Epithelial cell of proximal tubule (primary cell): ENCODE measurements at places on chromosomes 16 and 17.

GRCh38 chr17:64779376-64780095, 117.4 kb upstream of the SMURF2 start:
- DNase-seq = no peak

GRCh38 chr17:60526726-60527125, 684 bp upstream of the APPBP2 start:
- no peak for DNase-seq

- no peak for DNase-seq
Measured at GRCh38 chr16:66740533-66740932, 10.9 kb downstream of the DYNC1LI2 start.

GRCh38 chr17:81509207-81509971, 3.2 kb downstream of the ACTG1 start:
- no peak for DNase-seq

DNA sequence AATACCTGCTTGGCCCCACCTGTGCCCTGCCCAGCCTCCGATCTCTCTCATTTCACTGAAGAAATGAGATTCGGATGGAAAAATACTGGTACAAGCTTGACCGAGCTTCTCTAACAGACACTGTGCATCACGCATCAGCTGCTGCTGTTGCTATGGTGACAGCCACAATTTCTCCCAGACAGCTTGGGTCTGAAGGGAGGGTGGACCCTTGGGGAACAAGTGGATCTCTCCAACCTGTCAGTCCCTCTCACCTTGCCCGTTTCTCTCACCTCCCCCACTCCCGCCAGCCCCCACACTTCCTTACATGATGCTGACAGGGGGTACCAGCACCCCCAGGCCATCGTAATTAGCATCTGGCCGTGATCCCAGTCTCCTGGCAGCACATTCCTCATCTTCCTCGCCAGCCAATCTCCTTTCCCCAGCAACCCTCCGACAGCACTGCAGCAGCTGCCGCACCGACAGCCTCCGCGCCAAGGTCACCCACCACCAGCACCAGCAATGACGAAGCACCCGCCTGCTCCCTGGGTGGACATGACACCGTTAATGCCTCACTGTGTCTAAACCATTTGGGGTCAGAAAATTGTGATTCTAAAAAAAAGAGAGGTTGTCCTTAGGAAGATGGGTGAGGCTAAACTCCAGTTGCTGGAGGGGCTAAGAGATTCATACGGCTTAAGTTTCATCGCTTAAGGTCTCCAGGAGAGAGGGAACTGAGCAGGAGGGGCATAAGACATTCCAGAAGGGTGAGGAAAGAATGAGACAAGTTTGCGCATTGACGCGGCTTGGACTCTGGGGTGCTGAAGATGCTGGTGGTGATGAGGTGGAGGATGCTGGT, 58.6 kb upstream of the TNRC6A start:
- peak; percentile 79 for DNase-seq

DNA sequence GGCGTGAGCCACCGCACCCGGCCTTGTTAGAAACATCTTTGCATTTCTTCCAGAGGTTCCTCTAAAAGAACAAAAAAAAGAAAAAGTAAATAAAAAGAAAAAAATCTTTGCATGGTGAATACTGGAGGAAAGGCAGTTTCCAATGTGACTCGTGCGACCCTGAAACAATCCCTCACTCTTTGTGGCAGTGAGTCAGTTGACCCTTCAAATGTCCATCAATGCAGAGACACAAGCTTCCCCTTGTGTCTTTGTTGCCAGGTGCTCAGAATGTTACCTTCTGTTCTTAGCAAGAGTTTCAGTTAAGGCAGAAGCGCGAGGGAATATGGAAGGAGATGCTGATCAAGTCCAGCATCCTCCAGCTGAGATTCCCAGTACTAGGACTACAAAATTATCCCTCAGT, 16.4 kb downstream of the CACNG4 start:
- DNase-seq = no peak

DNA sequence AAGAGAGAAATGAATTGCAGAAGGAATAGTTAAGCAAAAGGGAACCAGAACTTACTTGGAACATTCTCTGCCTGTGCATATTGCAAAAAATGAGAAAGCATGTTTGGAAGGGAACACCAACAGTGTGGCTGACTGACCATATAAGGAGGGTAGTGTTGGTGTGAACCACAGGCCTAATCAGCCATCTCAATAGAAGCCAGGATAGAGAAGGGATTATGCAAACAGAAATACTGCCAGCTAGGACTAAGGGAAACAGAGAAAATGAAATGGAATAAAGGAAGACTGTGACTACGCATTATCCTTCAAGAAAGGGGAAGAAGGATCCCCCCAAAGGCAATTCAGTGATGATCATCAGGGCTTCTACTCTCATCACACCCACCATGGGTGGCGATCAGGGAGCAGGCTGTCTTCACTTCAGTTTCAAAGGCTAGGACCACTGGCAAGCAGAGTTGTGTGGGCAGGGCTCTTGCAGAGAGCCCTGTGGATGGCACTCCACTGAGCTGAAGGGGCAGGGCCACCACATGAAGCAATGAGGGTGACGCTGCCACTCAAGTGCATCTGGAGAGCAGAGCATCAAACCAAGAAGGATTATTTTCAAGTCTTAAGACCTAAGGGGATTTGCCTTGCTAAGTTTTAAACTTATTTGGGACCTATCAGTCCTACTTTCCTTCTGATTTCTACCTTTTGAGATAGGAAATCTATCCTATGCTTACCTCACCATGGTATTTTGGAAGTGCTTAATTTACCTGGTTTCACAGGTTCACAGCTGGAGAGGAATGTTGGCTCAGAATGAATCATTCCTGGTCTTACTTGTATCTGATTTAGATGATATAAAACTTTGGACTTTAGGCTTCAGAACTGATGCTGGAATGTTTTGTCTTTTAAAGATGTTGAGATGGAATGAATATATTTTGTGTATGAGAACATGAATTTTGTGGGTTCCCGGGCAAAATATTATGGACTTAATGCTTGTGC, 140.5 kb downstream of the SSH2 start:
- DNase-seq = no peak

- no peak for DNase-seq
Measured at GRCh38 chr17:66520999-66521398, 218.6 kb downstream of the PRKCA start.

- DNase-seq = no peak
Measured at GRCh38 chr16:72367851-72368250, 195.9 kb upstream of the PMFBP1 start.

GRCh38 chr16:58462499-58462996, 37.4 kb upstream of the NDRG4 start:
- DNase-seq = no peak

GRCh38 chr17:17326275-17326875, 23.2 kb downstream of the NT5M start:
- no peak for DNase-seq

DNA sequence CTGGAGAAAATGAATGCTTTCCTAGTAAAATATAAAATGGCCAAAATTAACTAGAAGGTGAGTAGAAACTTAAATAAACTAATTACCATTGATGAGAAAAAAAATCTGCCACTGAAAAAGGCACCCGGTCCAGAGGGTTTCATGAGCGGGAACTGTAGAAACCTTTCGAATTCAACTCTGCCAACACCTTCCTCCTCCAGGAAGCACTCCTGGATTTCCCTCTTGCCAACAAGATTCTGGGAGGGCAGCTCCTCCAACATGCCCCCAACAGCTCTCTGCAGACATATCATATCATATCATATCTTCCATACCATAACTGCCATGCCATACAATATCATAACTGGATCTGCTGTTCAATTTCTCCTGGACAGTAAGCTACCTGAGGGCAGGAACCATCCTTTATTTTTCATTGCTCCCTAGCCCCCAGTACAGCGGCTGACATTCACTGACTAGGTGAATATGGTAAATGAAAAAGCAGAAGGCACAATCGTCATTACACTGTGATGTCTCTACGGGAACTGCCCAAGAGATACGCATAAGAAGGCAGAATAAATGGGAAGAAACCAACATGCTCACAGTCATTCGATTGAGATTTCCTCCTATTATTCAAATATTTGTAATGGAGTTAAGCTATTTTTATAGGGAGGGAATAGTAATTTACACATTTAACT, 9.2 kb downstream of the ARHGAP27 start:
- DNase-seq = no peak

DNA sequence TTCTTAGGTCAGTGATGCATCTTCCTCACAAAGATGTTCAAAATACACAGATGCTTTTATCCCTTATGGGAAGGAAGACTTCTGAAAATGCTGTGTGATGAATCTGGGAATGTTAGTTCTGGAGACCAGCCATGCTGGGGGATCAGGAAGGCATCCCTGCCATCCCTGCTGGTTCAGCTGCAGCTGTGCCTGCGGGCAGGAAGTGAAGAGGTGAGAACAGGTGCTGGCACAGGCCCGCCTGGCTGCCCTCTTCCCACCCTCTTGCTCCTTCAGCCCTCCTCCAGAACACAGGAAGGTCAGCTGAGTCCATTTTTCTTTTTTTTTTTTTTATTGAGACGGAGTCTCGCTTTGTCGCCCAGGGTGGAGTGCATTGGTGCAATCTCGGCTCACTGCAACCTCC, 15.2 kb downstream of the RAB11FIP3 start:
- DNase-seq = no peak

DNA sequence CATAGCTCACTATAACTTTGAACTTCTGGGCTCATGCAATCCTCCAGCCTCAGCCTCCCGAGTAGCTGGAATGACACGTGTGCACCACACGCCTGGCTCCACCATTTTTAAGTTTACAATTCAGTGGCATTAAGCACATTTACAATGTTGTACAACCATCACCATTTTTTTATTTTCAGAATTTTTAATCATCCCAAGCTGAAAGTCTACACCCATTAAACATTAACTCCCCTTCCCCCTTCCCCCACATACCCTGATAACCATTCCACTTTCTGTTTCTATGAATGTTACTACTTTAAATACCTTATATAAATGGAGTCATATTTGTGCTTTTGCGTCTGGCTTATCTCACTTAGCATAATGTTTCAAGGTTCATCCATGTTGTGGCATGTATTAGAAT, 18.0 kb downstream of the NETO2 start:
- no peak for DNase-seq

DNA sequence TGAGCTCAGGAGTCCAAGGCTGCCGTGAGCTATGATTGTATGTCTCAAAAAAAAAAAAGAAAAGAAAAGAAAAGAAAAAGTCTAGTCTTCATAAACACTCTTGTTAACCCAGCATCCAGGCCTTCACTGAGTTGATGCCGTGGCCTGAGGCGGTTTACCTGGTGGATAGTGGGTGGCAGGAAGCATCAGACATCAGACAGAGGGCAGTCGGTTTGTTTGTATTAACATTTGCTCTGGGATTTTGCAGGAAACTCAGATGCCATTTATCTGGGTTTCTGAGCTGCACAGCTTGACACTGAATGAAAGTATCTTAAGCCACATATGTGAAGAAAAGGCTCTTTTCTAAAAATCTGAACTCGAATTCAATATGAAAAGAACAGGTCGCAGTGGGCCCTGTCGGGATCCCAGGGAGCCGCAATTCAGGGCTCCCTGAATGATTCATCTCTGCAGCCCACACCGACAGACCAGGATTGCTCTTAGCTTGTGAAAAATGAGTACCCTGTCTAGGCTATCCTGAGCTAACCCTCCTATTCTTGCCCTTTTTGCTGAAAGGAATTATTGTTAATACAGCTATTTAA, 1.1 kb upstream of the DBNDD1 start:
- DNase-seq = no peak

DNA sequence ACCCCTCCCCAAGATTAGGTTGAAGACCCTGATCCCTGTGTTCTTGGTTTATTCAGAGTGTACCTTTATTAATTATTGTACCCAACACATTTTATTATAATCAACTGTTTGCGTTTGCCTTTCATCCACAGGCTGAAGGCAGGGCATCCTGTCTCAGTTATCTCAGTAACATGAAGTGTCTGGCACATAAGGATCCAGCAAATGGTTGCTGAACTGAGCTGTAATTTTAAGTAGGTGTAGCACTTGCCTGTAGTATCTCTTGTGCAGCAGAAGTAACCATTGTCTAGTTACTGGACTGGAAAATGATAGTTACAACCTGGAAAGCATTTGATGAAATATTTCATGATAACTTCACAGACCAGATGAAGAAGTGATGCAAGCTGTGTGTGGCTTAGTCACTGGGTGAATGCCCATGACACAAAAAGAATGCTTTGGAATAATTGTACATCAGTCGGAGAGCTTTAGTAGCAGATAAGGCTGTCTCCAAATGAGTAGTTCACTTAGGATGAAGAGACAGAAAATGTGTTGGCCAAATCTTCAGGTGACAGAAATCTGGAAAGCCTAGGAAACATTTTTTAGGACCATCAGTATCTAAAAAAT, 56.6 kb downstream of the ESRP2 start:
- DNase-seq = no peak

DNA sequence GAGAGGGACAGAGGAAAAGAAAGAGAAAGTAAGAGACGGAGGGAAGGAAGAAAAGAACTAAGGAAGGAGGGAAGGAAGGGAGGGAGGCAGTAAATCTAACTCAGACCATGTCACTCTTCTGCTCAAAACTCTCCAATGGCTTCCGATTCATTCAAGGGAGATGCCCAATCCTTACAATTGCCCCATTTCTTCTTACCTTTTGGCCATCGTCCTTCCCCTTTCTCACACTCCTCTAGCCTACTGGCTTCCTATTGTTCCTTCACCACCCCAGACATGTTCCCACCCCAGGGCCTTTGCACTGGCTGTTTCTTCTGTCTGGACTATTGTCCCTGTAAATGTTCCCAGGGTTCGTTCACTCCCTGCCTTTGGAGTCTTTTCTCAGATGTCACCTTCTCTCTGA, 72.3 kb downstream of the TOX3 start:
- DNase-seq = no peak

- no peak for DNase-seq
Measured at GRCh38 chr16:4847774-4848587, 700 bp downstream of the UBN1 start.

DNA sequence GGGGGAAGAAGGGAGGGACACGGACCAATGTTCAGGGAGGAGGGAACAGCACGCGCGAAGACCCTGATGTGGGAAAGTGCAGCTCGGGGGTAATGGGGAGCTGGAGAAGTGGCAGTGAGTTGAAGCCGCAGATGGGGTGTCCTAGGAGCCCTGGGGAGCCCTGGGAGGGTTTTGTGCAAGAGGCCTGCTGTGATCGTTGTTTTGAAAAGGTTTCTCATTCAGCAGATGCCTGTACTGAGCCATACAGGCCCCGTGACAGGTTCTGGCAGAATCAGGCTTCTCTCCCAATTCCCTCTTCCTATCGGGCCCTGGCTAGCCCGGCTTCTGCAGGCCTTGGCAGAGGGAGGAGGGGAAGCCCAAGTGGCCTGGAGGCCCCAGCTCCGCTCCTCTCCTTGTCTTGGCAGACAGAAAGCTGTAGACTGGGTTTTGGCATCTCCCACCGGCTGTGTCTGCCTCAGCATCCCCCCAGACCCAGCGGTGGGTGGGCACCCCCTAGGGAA, 38.4 kb upstream of the EMP2 start:
- DNase-seq = no peak

DNA sequence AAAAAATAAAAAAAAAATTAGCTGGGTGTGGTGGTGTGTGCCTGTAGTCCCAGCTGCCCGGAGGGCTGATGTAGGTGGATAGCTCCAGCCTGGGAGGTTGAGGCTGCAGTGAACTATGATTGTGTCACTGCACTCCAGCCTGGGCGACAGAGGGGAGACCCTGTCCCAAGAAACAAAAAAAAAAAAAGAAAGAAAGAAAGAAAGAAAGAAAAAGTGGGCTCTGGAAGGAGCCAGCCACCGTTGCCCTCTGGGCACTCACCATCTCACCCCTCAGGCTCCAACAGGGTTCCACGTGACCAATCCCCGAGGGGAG, 87.3 kb upstream of the TOB1 start:
- DNase-seq = no peak
